Diencephalon (tissue), 1 donor: ENCODE measurements at places on chromosomes 1 and 21. TPM values are rescaled to one million over a fixed set of nuclear protein-coding genes. Genes with fewer than 3 reads are reported as not detected.

FCAMR gene
- not detected for total RNA-seq

TTLL7 gene
- 97.6 TPM for total RNA-seq

SIK1 gene
- 6.5 TPM for total RNA-seq

AGT gene
- 42.4 TPM for total RNA-seq

CYP4A11 gene
- total RNA-seq = 0.23 TPM

MAP3K21 gene
- total RNA-seq = 8.1 TPM

SYDE2 gene
- 4.4 TPM for total RNA-seq

GPR37L1 gene
- 6.5 TPM for total RNA-seq

INSRR gene
- 0.46 TPM for total RNA-seq

TMEM82 gene
- not detected for total RNA-seq
